Pancreas (tissue), 10 donors: ENCODE measurements at places on chromosomes 3 and 15. TPM values are rescaled to one million over a fixed set of nuclear protein-coding genes. Genes with fewer than 3 reads are reported as not detected.

Gene CASR
- polyA plus RNA-seq = 6.9 TPM

Gene STRC
- 0.82 TPM for polyA plus RNA-seq

Gene RARB
- polyA plus RNA-seq = 0.49 TPM

Gene SOX14
- not detected for polyA plus RNA-seq

Gene CMTM8
- polyA plus RNA-seq = 11.0 TPM
